Spleen (tissue), 13 donors: ENCODE measurements at places on chromosomes 2 and 18.

DNA sequence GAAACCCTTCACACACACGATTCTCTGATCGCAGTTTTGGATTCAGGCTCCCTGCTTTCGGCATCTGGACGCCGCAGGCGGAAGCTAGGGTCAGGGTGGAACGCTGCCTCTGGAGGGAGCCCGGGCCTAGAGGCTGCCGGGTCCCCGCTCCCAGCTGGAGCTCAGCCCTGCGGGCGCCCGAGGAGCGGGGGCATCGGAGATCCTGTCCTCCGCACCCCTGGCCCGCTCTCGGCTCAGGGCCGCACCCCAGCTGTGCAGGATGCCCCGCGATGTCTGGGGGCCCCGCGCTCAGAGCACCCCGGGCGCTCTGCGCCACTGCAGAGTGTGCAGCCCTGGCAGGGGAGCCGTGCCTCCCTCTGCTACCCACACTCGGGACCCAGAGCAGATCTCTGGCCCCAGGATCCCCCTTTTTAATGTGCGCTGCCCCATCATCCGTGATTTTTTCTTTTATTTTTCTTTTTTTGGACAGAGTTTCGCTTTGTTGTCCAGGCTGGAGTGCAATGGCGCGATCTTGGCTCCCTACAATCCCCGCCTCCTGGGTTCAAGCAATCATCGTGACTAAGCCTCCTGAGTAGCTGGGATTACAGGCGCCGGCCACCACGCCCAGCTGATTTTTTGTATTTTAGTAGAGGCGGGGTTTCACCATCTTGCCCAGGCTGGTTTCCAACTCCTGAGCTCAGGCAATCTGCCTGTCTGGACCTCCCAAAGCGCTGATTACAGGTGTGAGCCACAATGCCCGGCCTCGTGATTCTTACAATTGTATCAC is 54.8 kb upstream of the TUBA3E start:
- no peak for DNase-seq

DNA sequence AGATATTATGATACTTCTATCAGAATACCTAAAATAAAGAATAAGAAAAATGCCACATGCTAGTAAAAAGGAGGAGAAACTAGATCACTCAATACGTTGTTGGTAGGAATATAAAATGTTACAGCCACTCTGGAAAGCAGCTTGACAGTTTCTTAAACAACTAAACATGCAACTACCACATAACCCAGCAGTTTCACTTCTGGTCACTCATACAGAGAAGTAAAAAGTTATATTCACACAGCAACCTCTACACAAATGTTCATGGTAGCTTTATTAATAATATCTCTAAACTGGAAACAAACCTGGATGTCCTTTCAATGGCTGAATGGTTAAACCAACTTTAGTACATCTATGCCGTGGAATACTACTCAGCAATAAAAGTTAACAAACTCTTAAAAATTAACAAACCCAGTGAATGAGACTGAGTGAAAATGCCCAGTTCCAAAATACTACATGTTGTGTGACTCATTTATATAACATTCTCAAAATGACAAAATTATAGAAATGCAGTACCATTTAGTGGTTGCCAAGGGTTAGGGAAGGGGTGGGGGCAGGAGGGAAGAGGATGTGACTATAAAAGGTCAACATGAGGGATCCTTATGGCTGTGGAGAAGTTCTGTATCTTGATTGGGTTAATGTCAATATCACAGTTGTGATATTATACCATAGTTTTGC is 124.1 kb downstream of the MMADHC start:
- no peak for DNase-seq

- DNase-seq, result no peak
Measured at GRCh38 chr2:223165423-223166214, 113.6 kb downstream of the KCNE4 start.

DNA sequence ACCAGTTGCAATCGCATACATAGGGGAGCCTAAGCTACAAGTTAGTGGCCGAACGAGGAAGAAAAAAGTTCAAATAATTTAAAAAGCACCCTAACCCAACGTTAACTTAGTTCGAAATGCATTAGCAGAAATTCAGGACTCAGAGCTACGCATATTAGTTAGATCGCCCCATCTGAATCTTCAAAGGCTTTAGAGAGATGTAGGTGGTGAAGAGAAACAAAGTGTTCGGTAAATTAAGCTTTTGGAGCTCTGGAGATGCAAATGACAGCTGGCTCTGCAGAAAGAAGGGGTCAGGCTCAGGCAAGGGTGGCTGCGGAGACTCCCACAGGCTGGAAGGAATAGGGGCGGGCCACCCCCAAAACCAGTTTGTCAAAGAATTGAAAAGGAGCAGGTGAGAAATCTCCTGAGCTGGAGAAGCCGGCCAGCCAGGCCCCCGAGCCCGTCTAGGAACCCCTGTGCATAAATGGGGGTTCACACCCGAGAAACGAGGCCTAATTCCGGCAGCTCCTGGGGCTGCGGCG is 621 bp downstream of the TXNL1 start:
- DNase-seq, result no peak

DNA sequence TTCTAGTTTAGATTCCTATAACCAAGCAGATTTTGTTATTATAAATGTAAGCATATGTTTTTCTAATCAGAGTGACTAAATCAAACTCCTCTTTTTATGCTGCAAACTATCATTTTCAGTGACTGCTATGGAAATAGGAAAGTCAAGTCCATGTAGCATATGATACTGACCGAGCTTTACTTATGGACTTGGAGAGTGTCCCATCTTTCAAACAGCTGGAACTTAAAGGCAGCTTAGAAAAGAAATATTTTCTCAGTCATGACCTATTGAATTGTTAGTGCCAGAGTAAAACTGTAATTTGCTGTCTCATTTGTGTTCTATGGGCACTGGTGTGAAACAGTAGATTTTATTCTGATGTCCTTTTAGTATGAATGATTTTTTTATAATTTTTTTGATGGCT is 76.7 kb downstream of the PHLPP1 start:
- no peak for DNase-seq
